Immature natural killer cell (primary cell): ENCODE measurements at places on chromosomes 12 and 14. TPM values are rescaled to one million over a fixed set of nuclear protein-coding genes. Genes with fewer than 3 reads are reported as not detected.

GRCh38 chr14:89650077-89650978 lies 233.3 kb upstream of the FOXN3 start:
- peaks cover 14% of the 10 kb centered on the region for H3K4me1 ChIP-seq
- no peak overlapping the region for H3K27ac ChIP-seq
- no peak overlapping the region for H3K4me3 ChIP-seq
- DNase-seq = no peak
- no peaks in the 10 kb centered on the region for H3K27me3 ChIP-seq

DNA sequence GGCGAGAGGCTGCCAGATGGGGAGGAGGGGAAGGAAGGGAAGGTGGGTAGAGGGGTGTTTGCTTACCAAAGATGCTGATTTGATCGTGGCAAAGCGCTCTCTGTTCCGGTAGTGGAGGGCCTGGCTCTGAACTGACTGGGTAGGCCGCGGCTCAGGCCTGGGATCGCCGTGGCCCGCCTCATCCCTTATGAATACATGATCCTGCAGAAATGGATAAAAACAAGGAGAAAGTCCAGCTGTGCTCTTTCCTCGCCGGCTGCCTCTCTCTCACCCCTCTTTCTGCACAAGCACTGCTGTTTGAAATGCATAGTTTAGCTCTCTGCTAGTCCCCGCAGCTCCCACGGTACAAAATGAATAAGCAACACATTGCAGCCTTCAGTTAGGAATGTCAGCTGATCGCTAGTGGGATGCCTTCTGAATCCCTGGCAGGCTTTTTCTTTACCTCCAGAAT lies 53.8 kb downstream of the PEBP1 start:
- H3K27ac ChIP-seq = no peak overlapping the region
- H3K36me3 ChIP-seq = peaks cover 16% of the 10 kb centered on the region
- H3K4me3 ChIP-seq = no peak overlapping the region
- no peaks in the 10 kb centered on the region for H3K27me3 ChIP-seq
- no peak for DNase-seq

The TSPAN19 gene
- polyA plus RNA-seq = not detected

The TSPAN8 gene
- polyA plus RNA-seq = not detected

- H3K27ac ChIP-seq = no peak overlapping the region
- H3K4me1 ChIP-seq = peaks cover 12% of the 10 kb centered on the region
- DNase-seq = peak; percentile 65
- no peaks in the 10 kb centered on the region for H3K27me3 ChIP-seq
- H3K36me3 ChIP-seq = no peaks in the 10 kb centered on the region
Measured at GRCh38 chr12:128693115-128693514, 130.6 kb downstream of the SLC15A4 start.

The TAS2R8 gene
- not detected for polyA plus RNA-seq

DNA sequence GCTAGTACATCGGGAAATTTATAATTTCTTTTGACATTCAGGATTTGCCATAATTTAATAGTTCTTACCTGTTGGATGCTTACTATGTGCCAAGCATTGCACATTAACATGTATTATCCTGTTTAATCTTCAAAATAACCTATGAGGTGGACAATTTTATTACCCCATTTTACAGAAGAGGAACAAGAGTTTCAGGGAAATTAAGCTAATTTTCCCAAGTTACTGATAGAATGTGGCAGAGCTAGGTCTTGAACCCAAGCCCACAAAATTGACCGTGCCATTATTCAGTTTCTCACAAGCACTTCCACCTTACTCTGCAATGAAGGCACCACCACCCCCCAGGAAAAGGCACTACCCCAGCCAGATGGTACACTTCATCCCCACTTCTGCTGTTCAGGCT lies 161.1 kb upstream of the PLEKHG7 start:
- peaks cover 7% of the 10 kb centered on the region for H3K27me3 ChIP-seq
- no peak for DNase-seq
- H3K4me3 ChIP-seq = peak overlapping the region; percentile 84

The EML5 gene
- not detected for polyA plus RNA-seq

DNA sequence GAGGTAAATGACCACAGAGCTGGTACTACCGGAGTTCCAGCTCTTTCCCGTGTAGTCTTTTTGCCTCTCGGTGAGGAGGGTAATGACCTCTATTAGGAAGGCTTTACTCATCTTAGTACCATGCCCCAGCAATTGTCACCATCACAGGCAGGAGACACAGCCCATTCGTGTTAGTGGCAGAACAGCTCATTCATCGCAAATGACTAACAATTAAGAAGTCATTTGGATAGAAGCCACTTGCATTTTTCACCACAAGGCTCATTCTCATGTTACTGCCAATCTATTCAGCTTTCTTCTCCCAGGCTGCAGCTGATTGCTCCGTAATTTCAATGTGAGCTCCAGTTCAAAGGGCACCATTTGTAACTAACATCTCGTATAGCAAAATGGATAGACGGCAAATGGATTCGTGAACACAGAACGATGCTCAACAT lies 718.8 kb upstream of the TMEM132C start:
- H3K27me3 ChIP-seq = peaks cover 6% of the 10 kb centered on the region
- DNase-seq = no peak
